ENCODE measurements at places on chromosomes 6 and 20.

DNA sequence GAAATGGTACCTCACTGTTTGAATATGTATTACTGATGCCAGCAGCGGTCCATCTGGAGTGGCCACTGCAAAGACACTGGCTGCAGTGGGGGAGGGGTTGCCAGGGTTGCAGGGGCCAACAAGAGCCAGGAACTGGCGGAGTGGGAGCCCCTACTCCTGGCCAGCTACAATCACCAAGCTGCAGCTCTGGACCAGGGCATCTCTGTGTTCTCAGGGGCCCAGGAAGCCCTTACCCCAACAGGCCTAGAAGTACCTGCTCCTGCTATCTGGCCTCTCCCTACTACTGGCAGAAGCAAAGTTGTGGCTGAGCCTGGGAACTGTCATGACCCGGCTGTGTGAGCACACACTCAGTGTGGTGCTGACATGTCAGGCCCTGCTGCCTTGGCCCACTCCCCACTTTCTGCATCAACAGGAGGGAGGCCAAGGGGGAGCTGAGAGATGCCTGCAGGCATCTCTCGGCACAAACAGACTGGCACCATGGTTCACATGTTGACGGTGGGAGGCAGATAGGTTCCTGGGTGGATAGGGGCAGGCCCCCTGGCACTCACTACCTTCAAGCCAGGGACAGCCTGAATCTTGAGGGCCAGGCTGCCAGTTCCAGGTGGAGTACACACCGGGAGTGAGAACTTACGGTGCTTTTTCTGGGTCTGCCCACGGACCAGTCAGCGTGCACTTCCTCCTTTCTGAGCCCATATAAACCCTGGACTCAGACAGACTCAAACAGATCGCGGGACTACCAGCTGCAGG is 1188.0 kb downstream of the GRIK2 start:
- H3K27ac ChIP-seq, result no peak overlapping the region
- no peaks in the 10 kb centered on the region for H3K27me3 ChIP-seq
- no peak overlapping the region for H3K4me3 ChIP-seq
- no peaks in the 10 kb centered on the region for H3K4me1 ChIP-seq

- H3K4me1 ChIP-seq, result no peaks in the 10 kb centered on the region
- no peaks in the 10 kb centered on the region for H3K36me3 ChIP-seq
- no peak overlapping the region for H3K27ac ChIP-seq
Observed at GRCh38 chr20:10642856-10643559, 30.8 kb downstream of the JAG1 start.

- H3K27ac ChIP-seq, result no peak overlapping the region
- no peaks in the 10 kb centered on the region for H3K36me3 ChIP-seq
- no peaks in the 10 kb centered on the region for H3K4me1 ChIP-seq
- no peak overlapping the region for H3K4me3 ChIP-seq
- DNase-seq, result no peak
Observed at GRCh38 chr20:58722877-58723627, 30.5 kb downstream of the NPEPL1 start.

GRCh38 chr20:9215539-9215938 is 146.7 kb downstream of the PLCB4 start:
- no peaks in the 10 kb centered on the region for H3K36me3 ChIP-seq
- H3K27me3 ChIP-seq, result no peaks in the 10 kb centered on the region
- no peak for DNase-seq
- no peak overlapping the region for H3K27ac ChIP-seq

DNA sequence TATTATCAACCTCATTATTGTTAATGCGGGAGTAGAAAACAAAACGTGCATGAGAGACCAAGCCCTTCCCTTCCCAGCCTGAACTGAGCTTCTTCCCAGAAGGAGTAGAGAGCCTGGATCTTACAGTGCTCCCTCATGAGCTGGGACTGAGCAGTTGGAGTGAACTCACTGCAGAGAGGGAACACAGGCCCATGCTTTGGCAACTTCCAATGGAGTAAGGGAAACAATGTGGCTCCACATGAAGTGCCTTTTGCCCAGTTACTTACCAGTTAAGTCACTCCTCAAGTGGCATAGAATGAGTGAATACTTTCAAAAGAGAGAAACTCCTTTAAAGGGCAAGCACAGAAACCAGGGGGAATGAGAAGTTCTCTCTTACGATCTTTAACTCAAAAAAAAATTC is 12.4 kb downstream of the FHL5 start:
- no peak for DNase-seq
- no peak overlapping the region for H3K4me3 ChIP-seq
- H3K27ac ChIP-seq, result no peak overlapping the region
- H3K27me3 ChIP-seq, result no peaks in the 10 kb centered on the region

GRCh38 chr6:63245909-63246308 is 34.6 kb downstream of the FKBP1C start:
- no peaks in the 10 kb centered on the region for H3K36me3 ChIP-seq
- H3K4me1 ChIP-seq, result no peaks in the 10 kb centered on the region
- H3K27me3 ChIP-seq, result no peaks in the 10 kb centered on the region
- no peak overlapping the region for H3K27ac ChIP-seq
- H3K4me3 ChIP-seq, result no peak overlapping the region

- no peaks in the 10 kb centered on the region for H3K4me1 ChIP-seq
- no peaks in the 10 kb centered on the region for H3K36me3 ChIP-seq
- DNase-seq, result no peak
- H3K27me3 ChIP-seq, result no peaks in the 10 kb centered on the region
- no peak overlapping the region for H3K4me3 ChIP-seq
- H3K27ac ChIP-seq, result no peak overlapping the region
Observed at GRCh38 chr6:56387621-56388414, 140.4 kb upstream of the COL21A1 start.

DNA sequence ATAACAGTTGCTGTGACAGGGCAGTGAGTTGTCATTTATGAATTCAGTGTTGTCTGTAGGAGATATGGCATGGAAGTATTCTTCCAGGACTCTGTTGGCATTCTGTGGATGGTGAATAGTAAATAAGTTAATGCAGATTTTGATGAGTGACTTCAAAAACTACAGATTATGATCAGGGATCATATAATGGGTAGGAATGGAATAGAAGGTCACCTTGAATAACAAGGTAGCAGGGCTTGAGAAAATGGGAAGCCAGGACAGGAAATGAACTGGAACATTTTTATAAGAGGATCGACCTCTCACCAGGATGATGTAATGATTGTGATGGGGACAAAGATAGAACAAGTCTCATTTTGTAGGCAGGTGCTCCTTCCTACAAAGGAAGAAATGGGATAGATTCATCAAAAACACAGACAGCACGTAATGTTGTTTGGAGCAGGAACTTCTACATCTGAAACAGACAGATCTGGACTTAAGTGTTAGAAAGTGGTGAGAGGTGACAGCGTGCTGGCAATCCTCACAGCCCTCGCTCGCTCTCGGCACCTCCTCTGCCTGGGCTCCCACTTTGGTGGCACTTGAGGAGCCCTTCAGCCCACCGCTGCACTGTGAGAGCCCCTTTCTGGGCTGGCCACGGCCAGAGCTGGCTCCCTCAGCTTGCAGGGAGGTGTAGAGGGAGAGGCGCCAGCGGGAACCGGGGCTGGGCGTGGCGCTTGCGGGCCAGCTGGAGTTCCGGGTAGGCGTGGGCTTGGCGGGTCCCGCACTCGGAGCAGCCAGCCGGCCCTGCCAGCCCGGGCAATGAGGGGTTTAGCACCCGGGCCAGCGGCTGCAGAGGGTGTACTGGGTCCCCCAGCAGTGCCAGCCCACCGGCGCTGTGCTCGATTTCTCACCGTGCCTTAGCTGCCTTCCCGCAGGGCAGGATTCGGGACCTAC is 30.8 kb upstream of the SSR1 start:
- no peaks in the 10 kb centered on the region for H3K4me1 ChIP-seq
- no peak for DNase-seq
- H3K36me3 ChIP-seq, result no peaks in the 10 kb centered on the region
- no peak overlapping the region for H3K4me3 ChIP-seq

DNA sequence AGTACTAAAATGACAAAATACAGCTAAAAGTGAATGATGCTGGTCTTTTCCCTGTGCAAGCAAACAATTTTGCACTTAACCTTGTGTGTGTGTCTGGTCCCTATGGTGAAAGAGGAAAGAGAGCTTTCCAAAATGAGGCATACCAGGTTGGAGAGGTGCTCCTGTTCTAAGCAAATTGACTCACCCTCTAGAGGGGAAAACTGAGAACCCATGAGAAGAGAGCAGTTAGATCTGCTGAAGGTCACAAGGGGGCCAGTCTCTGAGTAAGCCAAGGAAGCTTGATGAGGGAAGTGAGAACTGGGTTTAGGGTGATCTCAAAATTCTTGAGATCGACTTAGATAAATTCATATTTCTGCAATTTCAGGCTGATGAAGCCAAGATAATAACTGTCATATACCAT is 157.5 kb upstream of the TBX18 start:
- H3K4me3 ChIP-seq, result no peak overlapping the region
- DNase-seq, result no peak
- H3K4me1 ChIP-seq, result no peaks in the 10 kb centered on the region
- H3K27ac ChIP-seq, result no peak overlapping the region

DNA sequence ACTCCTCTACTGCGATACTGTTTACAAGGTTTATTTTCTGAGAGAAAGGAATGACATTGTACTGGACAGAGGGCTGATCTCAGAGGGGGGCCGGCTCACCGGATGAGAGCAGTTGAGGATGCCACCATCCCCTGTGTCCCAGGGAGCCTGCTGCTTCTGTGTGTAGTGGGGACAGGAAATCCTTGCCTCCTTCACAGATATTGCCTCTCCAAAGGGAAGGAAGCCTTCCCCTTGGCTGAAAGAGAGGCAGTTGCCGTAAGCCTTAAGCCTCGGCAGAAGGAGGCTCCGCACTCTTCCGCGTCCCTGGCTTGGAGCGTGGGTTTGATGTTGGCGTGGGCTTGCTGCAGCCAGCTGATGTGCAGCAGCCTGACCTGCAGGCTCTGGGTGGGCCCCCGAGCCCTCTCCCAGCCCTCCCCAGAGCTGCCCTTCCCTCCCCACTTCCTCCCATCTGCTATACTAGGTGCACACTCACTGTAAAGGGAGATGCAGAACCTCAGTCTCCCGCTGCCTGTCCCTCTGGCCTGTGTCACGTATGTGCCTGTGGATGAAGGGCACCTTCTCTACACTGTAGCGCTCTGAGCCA is 45.7 kb upstream of the RPS6KA2 start:
- no peak overlapping the region for H3K27ac ChIP-seq
- no peak for DNase-seq
- H3K27me3 ChIP-seq, result no peaks in the 10 kb centered on the region
- no peaks in the 10 kb centered on the region for H3K36me3 ChIP-seq
- H3K4me1 ChIP-seq, result no peaks in the 10 kb centered on the region
- no peak overlapping the region for H3K4me3 ChIP-seq

- DNase-seq, result no peak
- no peak overlapping the region for H3K4me3 ChIP-seq
- no peaks in the 10 kb centered on the region for H3K27me3 ChIP-seq
- no peak overlapping the region for H3K27ac ChIP-seq
Observed at GRCh38 chr6:4851035-4851434, 74.8 kb downstream of the CDYL start.

DNA sequence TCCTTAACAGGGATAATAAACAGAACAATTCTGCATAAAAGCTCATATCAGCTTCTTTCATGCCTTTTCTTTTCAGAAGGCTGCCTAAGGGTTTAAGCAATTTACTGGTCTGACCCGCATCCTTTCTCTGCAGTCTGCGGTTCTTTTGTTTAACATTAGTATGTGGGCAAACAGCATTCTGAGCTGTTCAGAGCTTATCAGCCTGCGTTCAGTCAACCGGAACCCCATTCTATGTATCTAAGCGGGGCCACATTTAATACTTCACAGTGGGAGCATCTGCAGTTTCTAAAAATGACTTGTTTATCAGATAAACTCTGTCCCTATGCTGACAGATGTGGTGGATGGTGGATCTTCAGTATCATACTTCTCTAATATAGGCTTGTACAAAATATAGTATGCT is 758.9 kb upstream of the MMS22L start:
- no peaks in the 10 kb centered on the region for H3K27me3 ChIP-seq
- H3K36me3 ChIP-seq, result no peaks in the 10 kb centered on the region
- H3K4me3 ChIP-seq, result no peak overlapping the region
- DNase-seq, result no peak
- no peaks in the 10 kb centered on the region for H3K4me1 ChIP-seq

DNA sequence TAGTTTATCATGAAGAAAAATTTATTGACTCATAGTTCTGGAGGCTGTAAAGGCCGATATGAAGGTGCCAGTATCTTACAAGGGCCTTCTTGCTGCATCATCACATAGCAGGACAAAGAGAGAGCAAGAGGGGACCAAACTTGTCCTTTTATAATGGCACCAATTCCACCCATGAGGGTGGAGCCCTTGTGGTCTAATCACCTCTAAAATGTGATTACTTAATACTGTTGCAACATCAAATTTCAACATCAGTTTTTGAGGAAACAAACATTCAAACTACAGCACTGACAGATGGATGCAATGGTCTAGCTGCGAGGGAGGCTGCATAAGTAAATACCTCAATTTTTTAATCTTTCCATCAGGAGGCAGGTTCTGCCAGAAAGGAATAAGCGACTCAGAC is 76.7 kb upstream of the LAMA2 start:
- H3K4me3 ChIP-seq, result no peak overlapping the region
- no peak overlapping the region for H3K27ac ChIP-seq
- H3K36me3 ChIP-seq, result no peaks in the 10 kb centered on the region
- H3K4me1 ChIP-seq, result no peaks in the 10 kb centered on the region

DNA sequence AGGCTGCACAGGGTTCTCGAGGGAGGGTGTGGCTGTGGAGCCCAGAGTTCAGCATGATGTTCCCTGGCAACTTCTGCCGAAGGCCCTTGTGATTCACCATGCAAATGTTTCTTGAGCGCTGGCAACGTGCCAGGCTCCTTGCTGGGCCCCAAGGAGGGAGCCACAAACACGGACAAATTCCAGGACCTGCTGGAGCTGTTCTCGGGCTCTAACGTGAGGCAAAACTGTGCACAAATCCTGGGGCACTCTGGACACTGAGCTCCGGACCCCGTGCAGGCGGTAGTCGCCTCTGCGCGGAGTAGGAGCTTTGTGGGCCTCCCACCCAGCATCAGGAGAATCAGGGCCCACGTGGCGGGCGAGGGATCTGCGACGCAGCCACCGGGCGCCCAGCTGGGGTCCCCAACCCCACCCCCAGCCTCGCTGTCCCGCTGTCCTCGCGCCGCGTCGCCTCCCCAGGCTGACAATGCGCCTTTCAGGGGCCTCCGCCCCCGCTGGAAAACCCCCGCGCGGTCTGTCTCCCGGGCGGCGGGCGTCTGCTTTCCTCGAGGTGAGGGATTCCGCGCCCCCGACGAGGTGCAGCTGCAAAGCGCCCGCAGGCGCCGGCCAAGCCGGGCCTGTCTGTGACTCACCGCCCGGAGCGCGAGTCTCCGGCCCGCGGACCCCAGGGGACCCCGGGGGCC is 31.7 kb upstream of the SCUBE3 start:
- H3K27ac ChIP-seq, result no peak overlapping the region
- DNase-seq, result no peak
- H3K36me3 ChIP-seq, result no peaks in the 10 kb centered on the region
- no peaks in the 10 kb centered on the region for H3K27me3 ChIP-seq
- no peak overlapping the region for H3K4me3 ChIP-seq

DNA sequence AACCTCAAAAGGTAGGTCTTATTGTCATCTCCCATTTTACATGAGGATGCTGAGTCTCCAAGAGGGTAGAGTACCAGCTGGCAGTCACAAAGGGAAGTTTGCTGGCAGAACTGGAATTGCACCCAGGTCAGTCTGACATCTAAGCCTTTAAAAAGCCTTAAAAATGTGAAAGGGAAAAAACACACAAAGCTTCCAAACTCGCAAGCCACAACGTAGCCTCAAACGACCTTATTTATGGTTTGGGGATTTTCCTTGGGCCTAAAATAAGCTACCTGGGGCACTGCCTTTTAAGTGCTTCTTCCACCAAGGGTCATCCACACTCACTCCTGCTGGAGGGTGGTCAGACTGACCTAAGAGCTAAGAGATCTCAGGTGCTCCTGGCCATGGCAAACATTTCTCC is 2.1 kb downstream of the MBOAT1 start:
- no peaks in the 10 kb centered on the region for H3K27me3 ChIP-seq
- no peaks in the 10 kb centered on the region for H3K36me3 ChIP-seq
- peaks cover 36% of the 10 kb centered on the region for H3K4me1 ChIP-seq
- DNase-seq, result no peak
- no peak overlapping the region for H3K4me3 ChIP-seq
